ENCODE measurements at places on chromosomes 3 and 15.

DNA sequence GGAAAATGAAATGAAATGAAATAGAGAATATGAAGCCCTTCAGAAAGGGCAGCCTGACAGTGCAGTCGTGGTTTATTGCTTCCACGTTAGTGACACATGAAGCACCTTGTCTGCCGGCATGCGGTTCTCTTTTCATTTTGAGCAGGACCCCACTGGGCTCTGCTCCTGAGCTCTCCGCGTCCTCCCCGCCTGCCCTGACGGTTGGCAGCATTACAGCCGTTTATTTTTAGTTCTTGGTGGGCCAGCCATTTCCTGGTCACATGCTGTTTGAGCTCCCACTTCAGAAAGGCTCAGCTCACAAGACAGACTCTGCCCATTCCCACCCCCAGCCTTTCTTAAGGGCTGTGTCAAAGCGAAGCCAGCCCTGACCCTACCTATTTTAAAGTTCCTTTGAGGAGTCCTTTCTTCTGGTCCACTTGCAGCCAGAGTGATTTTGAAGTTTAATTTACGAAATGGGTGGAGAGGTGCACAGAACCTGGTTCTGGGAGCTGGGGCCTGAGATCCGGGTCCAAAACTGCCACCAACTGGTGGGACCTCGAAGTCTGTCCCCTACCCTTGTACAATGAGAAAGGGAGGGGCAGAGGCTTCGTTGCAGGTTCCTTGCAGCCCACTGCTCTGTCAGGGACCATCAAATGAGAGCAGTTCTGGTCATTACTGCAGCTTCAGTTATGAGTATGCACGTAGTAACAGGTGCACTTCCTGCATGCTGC lies 60.1 kb downstream of the MGLL start:
- peak; percentile 76 for DNase-seq

DNA sequence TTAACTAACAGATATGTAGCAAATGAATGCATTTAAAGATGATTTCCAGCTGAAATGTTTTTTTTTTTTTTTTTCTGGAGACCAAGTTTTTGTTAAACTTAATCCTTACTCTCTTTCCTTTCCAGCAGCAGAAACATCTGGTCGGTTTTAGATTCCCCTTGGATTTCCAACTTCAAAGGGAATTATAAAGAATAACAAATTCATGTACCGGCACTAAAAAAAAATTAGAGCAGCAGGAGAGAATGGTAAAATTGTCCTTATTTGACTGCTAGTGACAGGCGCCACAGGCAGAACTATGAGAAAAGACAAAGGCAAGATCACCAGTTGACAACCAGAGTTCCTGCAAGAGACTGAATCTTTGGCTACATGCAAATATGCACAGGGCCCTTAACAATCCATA lies 393.3 kb downstream of the TIGIT start:
- DNase-seq: no peak

DNA sequence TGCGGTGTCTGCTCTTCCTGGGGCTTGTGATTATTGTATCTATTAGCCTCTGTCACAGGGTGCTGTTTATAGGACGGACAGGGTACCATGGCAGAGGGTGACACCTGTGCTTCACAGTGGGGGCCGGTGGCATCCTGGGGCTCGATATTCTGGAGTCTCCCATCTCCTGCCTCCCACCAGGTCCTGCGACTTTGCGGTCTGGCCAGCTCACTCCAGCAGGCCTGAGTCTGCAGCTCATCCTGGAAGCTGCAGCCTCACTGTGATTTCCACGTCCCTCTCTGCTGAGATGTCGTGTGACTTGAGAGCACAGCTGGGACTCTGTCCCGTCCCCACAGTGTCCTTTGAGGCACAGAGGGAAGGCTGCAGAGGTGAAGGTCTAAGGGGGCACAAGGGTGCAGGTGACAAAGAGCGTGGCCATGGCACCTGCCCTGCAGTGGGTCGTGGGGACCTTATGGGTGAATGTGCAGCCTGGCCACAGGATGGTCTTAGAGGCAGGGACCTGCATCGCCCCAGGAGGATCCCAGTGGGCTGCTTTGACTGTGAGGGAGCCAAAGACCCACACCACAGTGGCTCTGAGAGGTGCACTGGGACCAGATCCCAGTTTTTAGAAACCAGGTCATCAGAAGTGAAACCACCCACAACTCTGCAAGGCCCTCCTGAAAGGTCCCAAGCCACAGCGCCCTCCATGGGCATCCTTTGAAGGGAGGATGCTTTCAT lies 172.8 kb downstream of the KLF13 start:
- no peak for DNase-seq

DNA sequence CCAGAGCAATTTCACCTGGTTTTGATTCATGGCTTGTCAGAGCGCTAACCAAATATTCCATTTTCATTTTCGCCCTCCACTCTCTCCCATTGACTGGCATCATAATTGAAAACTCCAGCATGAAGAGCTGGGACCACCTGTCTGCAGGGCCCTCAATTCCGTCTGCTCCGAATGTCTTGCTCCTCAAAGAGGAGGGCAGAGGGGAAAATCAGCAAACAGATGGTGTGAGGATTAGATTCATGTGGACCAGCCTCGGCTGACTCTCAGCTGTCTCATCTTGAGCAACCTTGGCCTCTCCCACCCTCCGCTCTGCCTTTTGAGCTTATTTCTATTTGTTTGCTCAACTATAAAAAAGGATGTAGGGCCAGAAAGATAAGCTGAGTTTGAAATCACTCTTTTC lies 512.2 kb upstream of the PPP2R3A start:
- no peak for DNase-seq

GRCh38 chr3:138861798-138862197 lies 27.1 kb upstream of the PIK3CB start:
- DNase-seq: no peak

DNA sequence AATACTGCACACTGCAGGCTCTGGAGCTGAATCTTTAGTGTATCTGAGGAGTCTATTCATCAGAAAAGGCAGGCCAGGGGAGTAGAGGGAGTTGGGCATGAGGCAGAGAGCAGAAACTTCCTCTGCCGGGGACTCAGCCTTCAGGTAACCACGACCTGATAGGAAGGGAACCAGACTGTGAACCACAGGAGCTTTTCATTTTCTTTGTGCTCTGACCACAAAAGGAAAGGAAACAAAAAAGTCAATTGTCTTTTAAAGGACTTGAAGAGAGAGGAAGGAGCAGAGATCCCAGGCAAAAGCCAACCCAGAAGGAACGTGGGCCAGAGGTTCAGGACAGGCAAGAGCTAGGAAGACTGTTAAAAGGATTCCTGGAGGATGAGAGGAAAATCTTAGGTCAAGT lies 573.3 kb downstream of the EPHB1 start:
- no peak for DNase-seq

DNA sequence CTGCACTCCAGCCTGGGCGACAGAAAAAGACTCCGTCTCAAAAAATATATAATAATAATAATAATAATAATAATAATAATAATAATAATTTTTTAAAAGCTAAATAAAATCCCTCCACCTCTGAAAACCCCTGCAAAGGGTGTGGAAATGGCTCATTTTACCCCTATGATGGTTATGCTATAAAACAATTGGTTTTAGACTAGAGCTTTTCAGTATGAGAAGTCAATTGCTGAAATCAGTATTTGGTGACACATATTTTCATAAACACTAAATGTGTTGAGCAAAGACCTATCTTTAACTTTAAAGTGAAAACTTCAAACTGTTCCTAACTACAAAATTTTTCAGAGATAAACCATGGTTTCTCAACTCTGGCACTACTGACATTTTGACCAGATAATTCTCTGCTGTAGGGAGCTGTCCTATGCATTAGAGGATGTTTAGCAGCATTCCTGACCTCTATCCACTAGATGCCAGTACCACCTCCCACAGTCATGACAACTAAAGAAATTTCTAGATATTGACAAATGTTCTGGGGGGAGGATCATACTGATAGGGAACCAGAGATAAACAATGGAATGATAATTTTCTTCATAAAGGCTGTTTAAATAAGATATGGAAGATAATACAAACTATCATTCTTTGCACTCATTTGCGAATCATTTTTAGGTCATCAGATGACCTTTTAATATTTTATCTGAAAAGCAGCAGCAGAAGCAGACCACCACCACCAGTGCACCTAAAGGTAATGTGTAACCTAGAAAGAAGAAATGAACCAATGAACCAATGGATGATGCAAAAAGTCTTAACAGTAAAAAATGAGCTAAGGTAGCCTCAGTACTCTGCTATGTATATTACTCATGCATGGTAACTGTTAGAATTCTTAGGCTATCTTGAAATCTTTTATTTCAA lies 13.8 kb downstream of the PTPN9 start:
- DNase-seq: no peak

DNA sequence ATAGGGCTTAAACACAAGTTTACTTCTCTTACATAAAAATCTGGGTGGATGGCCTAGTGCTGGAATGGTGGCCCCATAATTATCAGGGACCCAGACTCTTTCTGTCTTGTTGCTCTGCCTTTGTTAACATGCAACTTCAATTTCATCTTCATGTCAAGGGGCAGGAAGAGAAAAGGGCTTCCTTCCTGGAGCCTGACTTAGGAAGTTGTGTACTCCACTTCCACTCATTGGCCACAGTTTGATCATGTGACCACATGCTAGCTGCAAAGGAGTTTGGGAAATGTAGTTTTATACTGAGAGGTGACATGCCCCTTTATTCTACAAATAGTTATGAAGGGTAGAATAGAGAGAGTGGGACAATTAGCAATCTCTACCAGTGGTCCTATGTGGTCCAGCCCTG lies 39.3 kb downstream of the RHCG start:
- no peak for DNase-seq

GRCh38 chr3:133573054-133573628 lies 345 bp upstream of the CDV3 start:
- peak; percentile 100 for DNase-seq

DNA sequence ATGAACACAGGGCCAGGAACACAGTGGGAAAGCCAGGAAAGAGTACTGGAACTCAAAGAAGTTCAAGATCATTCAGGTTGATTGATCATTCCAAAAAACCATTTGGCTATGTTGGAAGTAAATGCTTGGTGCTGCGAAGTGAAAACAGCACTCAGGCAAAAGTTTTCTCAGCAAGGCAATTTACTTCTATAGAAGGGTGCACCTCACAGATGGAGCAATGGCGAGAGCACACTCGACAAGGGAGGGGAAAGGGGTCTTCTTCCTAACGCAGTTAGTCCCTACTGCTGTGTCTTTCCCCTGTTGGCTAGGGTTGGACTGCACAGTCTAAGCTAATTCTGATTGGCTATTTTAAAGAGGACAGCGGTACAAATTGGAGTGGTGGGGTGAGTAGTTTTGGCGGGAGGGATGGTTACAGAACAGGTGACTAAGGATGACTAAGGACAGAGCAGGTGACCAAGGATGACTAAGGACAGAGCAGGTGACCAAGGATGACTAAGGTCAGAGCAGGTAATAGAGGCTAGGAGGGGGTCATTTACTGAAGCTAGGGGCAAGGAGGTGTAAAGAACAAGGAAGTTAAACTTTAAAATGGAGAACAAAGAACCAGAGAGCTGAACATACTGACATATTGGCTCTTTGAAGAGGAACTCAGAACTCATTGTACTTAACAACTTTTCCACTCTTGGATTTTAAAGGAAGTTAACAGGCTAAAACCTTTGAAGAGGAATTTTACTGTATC lies 43.3 kb downstream of the HOMER2 start:
- DNase-seq: no peak

GRCh38 chr3:13655061-13655913 lies 106.4 kb downstream of the FBLN2 start:
- peak; percentile 29 for DNase-seq

- DNase-seq: no peak
These were observed 67.0 kb downstream of the TNIK start for GRCh38 chr3:171393032-171393744.

GRCh38 chr15:99450896-99451358 lies 114.9 kb upstream of the MEF2A start:
- DNase-seq: peak; percentile 91

- DNase-seq: no peak
These were observed 105.8 kb upstream of the ARL6 start for GRCh38 chr3:97658668-97659285.

GRCh38 chr15:42707068-42707467 lies 29.9 kb downstream of the CDAN1 start:
- no peak for DNase-seq

DNA sequence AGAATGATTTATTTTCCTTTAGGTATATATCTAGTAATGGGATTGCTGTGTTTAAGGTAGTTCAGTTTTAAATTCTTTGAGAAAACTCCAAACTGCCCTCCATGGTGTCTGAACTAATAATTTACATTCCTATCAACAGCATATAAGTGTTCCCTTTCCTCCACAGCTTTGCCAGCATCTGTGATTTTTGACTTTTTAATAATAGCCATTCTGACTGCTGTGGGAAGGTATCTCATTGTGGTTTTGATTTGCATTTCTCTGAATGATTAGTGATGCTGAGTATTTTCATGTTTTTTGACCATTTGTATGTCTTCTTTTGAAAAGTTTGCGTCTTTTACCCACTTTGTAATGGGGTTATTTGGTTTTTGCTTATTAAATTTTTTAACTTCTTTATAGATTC lies 571.6 kb upstream of the CCDC54 start:
- no peak for DNase-seq

GRCh38 chr3:146493761-146494160 lies 24.4 kb upstream of the PLSCR2 start:
- no peak for DNase-seq

DNA sequence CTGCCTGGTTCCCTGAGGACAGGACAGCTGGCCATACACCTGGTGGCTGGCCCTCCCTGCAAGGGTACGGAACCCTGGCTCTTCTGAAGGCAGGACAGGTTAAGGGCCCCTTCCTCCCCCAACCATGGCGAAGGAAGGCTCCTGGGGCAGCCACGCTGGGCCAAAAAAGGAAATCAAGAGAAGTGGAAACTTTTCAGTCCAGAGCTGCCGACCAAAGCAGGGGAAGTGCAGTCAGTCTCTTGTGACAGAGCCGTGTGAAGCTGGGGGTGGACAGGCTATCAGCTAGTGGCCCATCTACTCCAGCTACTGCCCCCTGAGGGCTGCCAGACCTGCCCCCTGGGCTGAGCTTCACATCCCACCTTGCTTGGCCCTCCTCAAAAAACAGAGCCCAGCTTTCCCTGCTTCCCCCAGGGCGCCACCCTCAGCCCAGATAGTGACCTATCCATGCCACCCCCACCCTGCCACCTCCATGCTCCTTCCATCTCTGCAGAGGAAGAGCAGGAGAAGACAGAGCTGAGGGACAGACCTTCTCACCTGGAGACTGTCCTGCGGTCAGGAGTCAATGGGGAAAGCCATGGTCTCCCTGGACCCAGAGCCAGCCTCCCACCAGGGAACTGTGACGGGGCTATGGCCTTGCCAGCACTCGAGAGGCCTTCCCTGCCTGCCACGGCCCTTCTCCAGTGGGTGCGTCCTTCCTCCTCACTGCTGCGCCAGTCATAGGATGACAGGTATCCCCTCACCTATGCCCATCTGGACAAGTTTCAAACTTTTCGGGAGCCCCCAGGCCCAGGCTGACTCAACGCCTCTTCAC lies 4.6 kb downstream of the SEMA7A start:
- no peak for DNase-seq

DNA sequence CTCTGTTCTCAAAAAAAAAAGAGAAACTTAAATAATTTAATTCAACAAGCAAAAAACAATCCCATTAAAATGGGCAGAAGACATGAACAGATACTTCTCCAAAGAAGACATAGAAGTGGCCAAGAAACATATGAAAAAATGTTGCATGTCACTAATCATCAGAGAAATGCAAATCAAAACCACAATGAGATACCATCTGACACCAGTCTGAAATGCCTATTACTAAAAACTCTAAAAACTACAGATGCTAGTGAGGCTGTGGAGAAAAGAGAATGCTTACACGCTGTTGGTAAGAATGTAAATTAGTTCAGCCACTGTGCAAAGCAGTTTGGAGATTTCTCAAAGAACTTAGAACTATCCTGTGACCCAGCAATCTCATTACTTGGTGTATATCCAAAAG lies 382.9 kb downstream of the OTOL1 start:
- no peak for DNase-seq
